Stimulated activated CD4-positive, alpha-beta T cell treated with anti-CD3 and anti-CD28 coated beads, Interleukin-2, amount 100 ng/mL, for 4 hours (primary cell): ENCODE measurements at places on chromosomes 1 and 21.

- no peak for DNase-seq
These were observed 22.5 kb downstream of the NTMT2 start for GRCh38 chr1:170168265-170168664.

GRCh38 chr1:245605480-245606156 lies 450.8 kb downstream of the KIF26B start:
- no peak for DNase-seq

- peak; percentile 22 for DNase-seq
These were observed 2.8 kb downstream of the SRARP start for GRCh38 chr1:16006552-16007485.

- DNase-seq: no peak
These were observed 88.2 kb downstream of the PSMG1 start for GRCh38 chr21:39094847-39095579.

- no peak for DNase-seq
These were observed 59.2 kb downstream of the ABCA4 start for GRCh38 chr1:94061513-94062443.

- no peak for DNase-seq
These were observed 274.8 kb downstream of the PTPRC start for GRCh38 chr1:198913667-198914066.

- DNase-seq: peak; percentile 53
These were observed 4.2 kb upstream of the ADORA3 start for GRCh38 chr1:111507411-111508201.

DNA sequence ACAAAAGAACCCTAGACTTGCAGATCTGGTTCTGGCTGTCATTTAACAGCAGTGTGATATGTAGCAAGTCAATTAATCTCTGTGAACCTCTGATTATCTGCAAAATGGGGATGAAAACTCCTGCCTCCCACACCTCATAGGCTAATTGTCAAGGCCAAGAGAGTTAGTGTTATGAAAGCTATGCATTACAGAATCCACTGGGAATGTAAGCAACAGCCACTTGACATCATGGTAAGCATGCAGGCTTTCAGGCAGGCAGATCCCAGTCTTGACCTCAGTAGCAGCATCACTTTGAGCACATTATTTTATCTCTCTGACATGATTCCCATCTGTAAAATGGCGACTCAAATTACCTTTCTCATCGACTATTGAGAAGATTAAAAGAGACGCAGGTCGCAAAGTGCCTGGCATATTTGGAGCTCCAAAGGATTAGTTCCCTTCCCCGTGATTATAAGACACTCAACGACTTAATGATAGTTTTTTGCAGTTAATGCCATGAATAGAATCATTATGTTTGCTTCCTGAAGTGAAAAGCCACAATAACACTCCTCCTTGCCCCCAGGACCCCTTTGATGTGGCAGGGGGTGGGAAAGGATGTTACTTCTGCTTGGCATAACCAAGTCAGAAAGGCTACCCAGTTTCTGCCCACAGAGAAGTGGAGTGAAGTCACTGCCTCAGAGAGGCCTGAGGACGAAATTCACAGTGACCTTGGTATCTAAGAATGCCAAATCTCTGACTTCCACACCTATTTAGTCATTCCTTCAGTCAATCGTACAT lies 273.0 kb upstream of the NFIA start:
- DNase-seq: no peak

DNA sequence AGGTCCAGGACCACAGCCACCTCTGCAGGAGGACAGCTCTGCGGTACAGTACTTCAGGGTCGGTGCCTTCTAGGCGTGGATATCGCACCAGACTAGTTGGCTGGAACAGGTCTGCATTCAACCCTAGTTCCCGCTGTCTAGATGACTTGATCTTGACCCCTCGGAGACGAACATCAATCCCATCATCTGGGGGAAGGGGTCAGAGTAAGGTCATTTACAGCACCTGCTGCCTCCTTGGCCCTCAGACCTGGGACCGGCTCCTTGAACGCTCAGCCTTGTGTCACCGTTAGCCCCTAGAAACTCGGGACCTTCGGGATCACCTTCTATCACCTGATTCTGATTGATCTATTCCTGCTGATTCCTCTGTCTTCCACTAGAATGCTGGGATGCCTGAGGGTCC lies 2.6 kb downstream of the HECTD3 start:
- no peak for DNase-seq

GRCh38 chr1:54970901-54971300 lies 9.5 kb upstream of the TMEM61 start:
- no peak for DNase-seq

- no peak for DNase-seq
These were observed 94.6 kb downstream of the LRRC7 start for GRCh38 chr1:69662321-69662720.

DNA sequence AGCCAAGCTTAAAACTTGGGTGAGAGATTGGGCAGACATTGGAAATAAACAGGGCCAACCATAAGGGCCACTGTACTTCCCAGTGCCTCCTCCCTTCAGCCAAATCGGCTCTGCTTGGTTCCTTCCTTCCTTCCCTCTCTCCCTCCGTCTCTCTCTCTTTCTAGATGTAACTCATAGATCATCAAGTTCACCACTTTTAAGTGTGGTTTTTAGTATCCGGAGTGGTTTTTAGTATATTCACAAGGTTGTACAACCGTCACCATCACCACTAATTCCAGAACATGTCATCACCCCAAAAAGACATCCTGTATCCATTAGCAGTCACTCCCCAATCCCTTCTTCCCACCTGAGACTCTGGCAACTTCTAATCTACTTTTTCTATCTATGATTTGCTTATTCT lies 51.0 kb downstream of the MYSM1 start:
- DNase-seq: no peak

DNA sequence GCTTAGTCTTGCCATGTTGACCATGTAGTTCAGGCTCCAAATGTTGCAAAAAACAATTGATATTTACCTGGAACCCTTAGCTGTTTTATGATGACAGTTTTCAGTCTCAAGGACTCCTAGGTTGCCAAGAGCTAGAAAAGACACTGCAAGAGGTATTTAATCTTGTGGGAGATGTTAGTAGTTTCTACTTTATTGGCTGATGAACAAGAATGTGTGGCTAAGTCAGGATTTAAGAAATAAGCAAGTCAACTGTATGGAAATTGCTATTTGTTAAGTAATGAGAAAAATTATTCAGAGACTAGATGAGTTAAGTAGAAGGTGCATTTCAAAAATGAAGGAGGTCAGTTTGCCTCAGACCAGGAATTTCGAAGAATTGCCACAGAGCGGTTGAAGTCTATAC lies 639.7 kb upstream of the USP24 start:
- no peak for DNase-seq

GRCh38 chr1:217333939-217334338 lies 297.0 kb downstream of the GPATCH2 start:
- no peak for DNase-seq

DNA sequence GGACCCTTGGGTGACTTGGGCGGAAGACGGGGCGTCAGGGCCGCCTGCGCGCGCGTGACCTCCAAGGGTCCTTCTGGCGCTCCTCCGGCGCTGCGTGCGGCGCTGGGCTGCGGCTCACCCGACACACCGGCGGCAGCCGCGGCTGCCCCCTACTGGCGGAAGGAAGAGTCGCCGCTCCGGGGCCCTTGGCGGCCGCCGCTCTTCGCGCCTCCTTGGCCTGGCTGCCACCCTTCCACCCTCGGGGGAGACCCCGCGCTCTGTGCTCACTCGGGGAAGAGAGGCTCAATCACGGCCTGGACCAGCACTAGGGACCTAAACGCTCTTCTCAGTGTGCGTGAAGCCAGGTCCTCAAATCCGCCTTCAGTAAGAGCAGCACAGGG lies 89.7 kb downstream of the DMRTA2 start:
- peak; percentile 14 for DNase-seq

GRCh38 chr1:28853093-28853742 lies 41.2 kb downstream of the OPRD1 start:
- DNase-seq: no peak

DNA sequence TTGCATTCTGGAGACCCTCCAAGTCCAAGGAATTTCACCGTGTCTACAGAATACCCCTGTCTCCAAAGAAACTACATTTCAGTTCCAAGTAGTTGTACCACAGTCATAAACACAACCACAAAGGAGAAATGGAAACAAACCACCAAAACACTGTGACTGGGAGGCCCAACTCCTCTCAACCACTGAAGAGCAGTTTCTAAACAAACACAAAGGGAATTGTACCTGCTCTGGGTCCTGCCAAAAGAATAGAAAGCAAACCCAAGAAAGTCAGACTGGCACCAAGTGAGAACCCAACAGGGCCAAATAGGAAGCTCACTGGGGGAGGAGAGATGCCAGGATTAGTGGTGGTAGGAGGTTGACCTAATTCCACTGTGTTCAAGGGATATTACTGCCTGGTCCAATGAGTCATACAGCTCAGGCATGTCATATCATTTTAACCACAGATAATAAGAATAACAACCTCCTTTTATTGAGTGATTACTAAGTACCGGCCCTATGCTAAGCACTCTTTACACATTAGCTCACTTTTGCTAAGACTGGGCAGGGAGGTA lies 123.9 kb upstream of the PPP2R5A start:
- DNase-seq: no peak

GRCh38 chr1:25799352-25799934 lies 550 bp upstream of the SELENON start:
- no peak for DNase-seq

DNA sequence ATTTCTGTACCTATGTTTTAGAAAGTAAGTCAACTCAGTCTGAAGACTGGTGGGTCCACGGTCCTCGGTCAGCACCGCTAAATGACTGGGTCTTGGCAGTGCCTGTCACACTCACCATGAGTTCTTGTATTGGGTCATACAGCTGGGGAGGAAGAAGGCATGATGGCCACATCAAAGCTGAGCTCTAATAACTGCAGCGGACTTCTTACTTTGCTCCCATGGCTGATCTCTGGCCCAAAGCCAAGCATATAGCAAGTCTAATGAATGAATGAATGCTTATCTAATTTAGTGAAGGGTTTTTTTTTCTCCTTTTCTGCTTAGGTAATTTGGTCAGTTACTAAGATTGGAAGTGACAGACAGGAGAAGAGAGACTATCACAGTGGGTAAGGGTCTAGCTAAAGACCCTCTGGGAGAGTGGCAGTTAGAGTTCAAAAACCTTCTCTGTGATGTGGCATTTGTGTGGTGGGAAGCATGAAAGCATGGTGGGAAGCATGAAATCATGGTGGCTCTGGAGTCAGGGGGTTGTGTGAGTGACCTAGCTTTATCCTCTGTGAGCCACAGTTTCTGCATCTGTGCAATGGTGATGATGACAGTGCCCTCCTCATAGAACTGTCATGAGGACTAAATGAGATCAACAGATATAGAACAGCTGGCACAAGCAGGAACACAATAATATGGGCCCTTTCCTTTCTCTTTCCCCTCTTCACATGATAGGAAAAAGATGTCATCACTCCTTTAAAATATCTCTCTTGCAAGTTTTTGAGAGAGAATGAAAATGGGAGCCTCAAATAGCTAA lies 78.9 kb upstream of the JAK1 start:
- no peak for DNase-seq

DNA sequence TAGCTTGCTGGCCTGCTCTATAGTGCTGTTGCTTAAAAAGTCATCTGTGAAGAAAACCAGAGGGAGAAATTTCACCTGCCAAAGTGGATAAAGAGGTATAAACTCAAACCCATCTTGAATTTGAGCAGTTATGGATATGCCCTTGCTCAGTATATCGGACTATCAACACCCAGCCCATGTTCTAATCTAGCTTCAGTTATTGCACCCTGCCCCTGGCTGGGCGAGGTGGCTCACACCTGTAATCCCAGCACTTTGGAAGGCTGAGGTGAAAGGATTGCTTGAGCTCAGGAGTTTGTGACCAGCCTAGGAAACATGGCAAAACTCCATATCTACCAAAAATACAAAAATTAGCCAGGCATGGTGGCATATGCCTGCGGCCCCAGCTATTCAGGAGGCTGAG lies 13.3 kb downstream of the LIX1L start:
- no peak for DNase-seq

DNA sequence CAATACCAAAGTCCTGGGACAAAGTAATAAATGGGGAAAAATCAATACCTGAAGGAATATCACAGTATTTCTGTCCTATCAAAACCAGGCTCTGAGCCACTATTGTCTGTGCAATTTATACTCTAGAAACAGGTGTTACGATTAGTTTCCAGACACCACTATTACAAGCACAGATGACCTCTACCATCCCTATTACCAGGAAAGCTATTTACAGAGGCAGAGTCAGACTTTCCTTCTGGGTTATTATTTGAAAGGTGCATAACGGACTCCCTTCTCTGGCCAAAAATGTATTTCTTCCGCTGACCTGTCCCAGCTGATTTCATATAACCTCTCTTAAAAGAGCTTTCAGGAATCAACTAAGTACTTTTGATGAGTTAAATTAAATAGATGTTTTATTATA lies 154.6 kb upstream of the LRRC7 start:
- no peak for DNase-seq

DNA sequence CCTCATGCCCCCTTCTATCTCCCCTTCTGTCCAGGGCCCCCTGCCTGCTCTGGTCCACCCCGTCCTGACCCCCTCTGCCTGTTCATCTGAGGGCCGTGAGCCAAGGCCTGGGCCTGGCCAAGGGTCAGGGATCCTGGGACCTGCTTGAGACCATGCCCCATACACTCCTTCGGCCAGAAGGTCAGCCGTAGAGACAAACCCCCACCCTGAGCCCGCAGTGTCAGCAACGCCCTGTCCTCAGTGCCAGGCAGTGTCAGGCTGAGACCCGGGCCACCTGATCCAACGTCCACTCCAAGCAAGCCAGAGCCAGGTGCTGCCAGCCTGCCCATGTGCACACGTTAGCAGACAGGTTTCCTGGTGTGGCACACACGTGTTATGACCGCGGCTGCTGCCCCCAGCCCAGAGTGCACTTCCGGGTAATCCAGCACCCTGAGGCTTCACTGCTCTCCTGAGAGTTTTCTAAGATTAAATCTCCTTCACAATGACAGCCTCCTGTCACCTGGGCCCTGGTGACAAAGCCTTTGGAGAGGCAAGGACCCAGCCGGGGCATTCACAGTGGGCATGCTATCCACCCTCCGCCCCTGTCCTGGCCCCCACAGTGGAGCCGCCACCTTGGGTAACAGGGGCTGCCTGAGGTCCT lies 10.1 kb upstream of the SAMD11 start:
- DNase-seq: no peak

DNA sequence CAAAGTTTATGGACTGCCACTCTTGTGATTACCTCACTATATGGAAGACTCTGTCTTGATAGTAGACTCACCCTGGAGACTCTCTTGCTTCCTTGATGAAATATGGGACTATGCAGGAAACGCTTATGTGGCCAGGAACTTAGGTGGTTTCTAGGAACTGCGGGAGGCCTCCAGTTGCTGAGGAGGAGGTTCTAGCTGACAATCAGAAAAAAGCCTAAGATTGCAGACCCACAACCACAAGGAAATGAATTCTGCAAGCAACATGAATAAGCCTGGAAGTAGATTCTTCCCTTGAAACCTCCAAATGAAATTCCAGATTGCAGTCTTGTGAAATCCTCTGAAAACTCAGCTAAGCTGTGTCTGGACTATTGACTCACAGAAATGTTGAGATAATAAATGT lies 88.9 kb upstream of the COL11A1 start:
- no peak for DNase-seq
